Kasumi-1 (cell line): ENCODE measurements at places on chromosomes 2 and 18.
A peak's percentile ranks its signal among the peaks of the same experiment; 100 is the strongest.

GRCh38 chr2:27496357-27497287 is at the start of gene GCKR:
Gene GCKR (plus strand): TSS chr2:27496839. CDS start chr2:27496905, 66 bp downstream.
- DNase-seq = no peak

- no peak for DNase-seq
Measured at GRCh38 chr2:198173242-198173641, 368.8 kb downstream of the PLCL1 start.

DNA sequence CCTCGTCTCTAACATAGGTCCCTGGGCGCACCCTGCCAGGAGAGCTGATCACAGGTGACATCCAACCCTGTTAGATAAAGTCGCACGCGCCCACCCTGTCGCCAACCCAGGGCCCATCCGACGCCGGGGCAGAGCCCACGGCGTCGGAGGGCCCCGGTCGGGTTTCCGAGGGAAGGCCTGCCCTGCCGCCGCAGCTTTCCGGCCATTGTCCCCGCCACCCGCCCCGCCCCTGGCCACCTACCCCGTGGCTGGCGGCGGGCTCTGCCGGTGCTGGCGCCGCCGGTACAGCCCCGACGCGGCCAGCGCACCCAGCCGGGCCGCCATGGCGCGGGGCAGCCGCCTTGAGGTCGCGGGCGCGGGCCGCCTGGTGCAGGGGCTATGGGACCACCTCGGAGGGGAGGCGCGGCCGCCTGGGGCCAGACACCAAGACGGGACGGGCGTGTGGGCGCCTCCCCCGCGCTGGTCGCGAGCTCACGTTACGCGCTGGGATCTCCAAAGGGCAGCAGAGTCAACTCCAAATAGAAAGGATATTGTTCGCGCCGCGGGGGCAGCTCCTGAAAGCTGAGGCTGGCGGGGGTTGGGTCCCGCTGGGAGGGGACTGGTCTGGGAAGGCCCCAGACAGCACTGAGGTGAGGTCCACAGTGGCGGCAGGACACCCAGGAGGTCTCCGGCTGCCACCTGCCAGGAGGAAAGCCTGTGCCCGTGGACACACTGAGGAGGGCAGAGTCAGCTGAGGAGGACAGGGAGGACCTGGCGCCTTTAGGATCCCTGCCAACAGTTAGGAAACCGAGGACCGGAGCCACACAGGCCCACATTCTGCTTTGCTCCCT is 11.1 kb downstream of the LIMS2 start:
- no peak for DNase-seq

- no peak for DNase-seq
Measured at GRCh38 chr2:176178038-176178756, 10.3 kb upstream of the HOXD1 start.

- DNase-seq = no peak
Measured at GRCh38 chr18:59719544-59720181, 22.4 kb upstream of the CCBE1 start.

GRCh38 chr2:12725233-12726187 is 8.8 kb downstream of the TRIB2 start:
- no peak for DNase-seq

- no peak for DNase-seq
Measured at GRCh38 chr2:196176142-196176738, 4.9 kb upstream of the STK17B start.

GRCh38 chr2:14261771-14262170 is 370.7 kb upstream of the LRATD1 start:
- no peak for DNase-seq

- DNase-seq = no peak
Measured at GRCh38 chr18:23849141-23849540, 159.9 kb downstream of the LAMA3 start.

GRCh38 chr18:30160124-30160523 is 882.4 kb downstream of the DSC3 start:
- no peak for DNase-seq

- DNase-seq = no peak
Measured at GRCh38 chr2:161321944-161322648, 13.9 kb downstream of the PSMD14 start.

DNA sequence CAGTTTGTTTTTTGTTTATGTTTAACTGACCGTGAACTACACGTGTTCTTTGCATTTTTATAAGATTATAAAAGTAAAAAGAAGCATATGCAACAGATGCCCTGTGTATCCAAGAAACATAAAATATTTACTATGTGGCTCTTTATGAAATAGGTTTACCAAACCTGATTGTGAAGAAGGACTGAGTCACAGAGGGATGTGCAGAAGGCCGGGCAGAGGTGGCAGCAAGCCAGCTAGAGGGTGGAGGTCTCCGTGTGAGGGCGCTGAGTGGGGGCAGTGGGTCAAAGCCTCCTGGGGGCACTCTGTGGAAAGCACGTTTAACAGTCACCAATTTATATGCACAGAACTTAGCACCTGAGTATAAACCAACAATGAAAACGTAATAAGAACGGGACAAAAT is 97.2 kb downstream of the TMEM18 start:
- no peak for DNase-seq

DNA sequence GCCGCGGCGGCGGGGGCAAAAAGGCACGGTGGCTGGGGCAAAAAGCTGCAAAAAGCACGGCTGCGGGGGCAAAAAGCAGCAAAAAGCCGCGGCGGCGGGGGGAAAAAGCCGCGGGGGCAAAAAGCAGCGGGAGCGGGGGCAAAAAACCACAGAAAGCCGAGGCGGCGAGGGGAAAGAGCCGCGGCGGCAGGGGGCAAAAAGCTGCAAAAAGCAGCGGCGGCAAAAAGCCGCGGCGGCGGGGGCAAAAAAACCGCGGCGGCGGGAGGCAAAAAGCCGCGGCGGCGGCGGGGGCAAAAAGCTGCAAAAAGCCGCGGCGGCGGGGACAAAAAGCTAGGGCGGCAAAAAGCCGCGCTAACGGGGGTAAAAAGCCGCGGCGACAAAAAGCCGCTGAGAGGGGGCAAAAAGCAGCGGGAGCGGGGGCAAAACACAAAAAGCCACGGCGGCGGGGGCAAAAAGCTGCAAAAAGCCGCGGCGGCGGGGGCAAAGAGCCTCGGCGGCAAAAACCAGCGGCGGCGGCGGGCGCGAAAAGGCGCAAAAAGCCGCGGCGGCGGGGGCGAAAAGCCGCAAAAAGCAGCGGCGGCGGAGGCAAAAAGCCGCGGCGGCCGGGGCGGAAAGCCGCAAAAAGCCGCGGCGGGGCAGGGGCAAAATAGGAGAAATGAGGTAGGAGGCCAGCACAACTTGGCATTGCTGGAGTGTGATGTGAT is 123.4 kb downstream of the ANKRD30BL start:
- DNase-seq = no peak

- no peak for DNase-seq
Measured at GRCh38 chr18:2984703-2985261, 28.2 kb downstream of the LPIN2 start.

- no peak for DNase-seq
Measured at GRCh38 chr18:23171581-23172156, 36.4 kb downstream of the CABLES1 start.

DNA sequence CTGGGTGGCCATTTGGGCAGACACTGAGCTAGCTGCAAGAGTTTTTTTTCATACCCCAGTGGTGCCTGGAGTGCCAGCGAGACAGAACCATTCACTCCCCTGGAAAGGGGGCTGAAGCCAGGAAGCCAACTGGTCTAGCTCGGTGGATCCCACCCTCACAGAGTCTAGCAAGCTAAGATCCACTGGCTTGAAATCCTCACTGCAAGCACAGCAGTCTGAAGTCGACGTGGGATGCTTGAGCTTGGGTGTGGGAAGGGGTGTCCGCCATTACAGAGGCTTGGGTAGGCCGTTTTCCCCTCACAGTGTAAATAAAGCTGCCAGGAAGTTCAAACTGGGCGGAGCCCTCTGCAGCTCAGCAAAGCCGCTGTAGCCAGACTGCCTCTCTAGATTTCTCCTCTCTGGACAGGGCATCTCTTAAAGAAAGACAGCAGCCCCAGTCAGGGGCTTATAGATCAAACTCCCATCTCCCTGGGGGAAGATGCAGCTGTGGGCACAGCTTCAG is 69.6 kb upstream of the WDSUB1 start:
- DNase-seq = no peak

DNA sequence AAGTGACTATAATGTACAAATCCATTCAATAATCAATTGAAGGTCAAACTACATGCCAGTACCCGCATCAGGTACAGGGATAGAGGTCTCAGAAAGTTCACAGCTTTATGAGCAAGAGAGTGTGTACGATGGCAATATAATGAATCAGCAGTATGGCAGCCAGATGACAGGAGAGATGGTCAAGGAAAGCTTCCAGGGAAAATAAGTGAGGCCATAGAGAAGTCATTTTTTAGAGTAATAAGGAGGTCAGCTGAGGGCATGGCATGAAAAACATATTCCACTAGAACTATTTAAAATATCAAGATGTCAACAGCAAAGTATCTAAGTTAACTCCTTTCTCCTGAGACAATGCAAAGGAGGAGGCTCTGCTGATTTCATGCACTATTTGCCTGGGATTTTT is 108.0 kb downstream of the SLC8A1 start:
- no peak for DNase-seq

DNA sequence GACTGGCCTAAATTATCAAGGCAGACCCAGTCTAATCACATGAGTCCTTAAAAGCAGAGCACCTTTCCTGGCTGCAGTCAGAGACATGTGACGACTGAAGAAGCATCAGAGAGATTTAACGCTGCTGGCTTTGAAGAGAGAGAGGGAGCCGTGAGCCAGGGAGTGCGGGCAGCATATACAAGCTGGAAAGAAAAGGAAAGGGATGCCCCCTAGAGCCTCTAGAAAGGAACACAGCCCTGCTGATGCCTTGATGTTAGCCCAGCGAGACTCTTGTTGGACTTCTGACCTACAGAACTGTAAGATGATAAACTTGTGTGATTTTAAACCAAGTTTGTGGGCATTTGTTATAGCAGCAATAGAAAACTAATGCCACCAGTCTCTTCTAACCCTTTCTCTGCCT is 58.1 kb downstream of the HEATR5B start:
- DNase-seq = peak; percentile 15

DNA sequence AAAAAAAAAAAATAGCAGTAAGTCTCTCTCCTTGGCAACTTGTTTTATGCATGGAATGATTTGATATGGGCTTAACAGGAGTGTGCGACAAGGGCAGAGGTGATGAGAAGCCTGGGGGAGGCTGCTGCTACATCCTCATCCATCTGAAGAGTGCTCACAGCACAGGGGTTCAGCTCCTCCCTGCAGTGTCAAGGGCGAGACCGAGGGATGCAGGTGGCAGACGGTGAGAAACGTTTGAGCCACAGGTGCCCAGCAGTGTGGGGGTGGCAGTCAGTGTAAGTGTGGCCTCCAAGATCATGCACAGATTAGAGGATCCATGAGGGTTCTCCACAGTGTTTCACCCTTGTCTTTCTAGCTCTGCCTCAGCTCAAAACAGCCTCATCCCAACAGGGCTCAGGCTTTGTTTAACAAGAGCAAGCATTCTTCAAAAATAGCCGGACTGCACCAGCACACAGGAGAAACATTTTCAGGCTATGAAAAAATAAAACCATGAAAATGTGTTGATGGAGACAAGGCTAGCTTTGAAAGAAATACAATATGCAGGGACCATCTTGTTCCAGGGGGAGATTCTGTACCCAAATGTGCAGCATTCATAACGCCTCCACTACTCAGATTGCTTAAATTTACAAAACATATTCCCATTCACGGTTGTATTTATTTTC is 324.5 kb upstream of the MYT1L start:
- no peak for DNase-seq

GRCh38 chr2:32627441-32627813 is 423 bp upstream of the TTC27 start:
- peak; percentile 26 for DNase-seq

GRCh38 chr18:28792404-28793086 is 615.6 kb upstream of the CDH2 start:
- no peak for DNase-seq

GRCh38 chr2:188303363-188304031 is 11.8 kb downstream of the GULP1 start:
- DNase-seq = no peak

- DNase-seq = no peak
Measured at GRCh38 chr2:209511637-209512036, 87.8 kb downstream of the MAP2 start.

DNA sequence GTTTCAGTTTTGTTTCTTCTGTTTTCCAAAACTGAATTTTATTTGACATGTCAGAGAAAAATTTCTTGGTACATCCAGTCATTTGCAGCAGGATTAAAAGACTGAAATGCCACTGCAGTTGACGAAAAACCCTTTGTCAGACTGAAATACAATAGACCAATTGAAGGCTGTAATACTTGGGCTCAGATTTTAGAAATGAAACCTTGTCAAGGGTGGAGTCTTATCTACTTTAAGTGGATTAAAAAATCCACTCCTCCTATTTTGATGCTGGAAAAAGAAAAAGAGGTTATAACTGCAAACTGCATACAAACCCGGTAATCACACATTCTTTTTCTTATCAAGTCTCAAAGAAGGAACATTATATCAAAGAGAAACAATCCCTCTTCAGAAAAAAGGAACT is 80.2 kb upstream of the NEUROD1 start:
- DNase-seq = no peak

DNA sequence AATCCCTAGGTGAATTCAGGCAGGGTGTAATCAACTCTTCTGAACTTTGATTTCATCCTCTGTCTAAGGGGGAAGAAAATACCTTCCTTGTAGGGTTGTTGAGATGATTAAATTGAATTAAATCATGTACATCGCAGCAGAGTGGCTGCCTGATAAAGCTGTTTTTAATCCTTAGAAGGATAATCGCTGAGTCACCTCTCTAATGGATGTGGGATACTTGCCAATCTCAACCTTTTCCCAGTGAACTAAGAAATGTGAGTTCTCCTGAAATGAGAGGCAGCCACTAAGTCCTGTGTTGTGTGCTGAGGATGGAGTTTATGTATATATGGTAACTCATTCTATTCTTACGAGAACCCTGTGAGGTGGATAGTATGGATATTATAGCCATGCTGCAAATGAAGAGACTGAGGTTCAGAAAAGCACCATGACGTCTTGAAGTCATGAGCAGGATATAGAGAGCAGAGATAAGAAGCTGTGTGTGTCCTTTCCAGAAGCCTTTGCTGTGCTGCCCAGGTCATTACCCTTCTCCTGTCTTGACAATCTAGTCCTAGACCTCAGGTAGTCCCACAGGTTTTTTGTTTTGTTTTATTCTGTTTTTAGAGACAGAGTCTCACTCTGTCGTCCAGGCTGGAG is 93.3 kb downstream of the HNRNPLL start:
- no peak for DNase-seq

DNA sequence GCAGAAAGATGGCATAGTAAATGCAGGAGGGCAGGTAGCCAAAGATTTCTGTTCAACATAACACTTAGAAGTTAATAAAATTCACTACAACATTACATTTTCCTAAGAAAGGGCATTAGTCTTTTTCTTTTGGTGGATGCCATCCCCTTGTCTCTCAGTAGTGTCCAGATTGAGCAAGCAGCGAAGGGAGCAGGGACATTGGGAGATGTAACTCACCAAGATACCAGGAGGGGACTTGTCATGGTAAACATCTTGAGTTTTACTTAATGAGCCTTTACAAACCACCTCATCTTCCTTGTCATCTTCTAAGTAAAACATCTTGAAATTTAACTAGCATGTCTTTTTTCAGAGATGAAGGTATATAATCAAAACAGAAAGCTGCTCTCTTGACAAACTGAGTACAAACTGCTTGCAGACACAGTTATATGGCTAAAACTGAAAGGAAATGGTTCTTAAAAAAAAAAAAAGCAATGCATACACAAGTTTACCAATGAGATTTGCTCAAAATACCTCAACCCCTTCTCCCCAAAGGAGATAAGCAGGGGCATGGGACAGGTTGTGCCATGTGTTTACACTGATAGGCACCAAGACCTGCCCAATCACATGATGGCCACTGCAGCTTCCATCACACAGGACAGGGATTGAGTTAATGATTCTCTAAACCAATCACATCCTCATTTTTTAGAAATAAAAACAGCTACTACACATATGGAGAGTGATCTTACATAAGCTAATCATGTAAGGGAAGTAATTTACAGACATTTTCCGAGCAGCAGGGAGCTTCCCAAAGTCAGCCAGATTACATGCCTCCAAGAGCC is 30.3 kb downstream of the LPIN2 start:
- DNase-seq = peak; percentile 12
